ENCODE measurements at places on chromosomes 6 and 20.

GRCh38 chr6:109236115-109237076 is 141.1 kb downstream of the CEP57L1 start:
- no peak for DNase-seq

DNA sequence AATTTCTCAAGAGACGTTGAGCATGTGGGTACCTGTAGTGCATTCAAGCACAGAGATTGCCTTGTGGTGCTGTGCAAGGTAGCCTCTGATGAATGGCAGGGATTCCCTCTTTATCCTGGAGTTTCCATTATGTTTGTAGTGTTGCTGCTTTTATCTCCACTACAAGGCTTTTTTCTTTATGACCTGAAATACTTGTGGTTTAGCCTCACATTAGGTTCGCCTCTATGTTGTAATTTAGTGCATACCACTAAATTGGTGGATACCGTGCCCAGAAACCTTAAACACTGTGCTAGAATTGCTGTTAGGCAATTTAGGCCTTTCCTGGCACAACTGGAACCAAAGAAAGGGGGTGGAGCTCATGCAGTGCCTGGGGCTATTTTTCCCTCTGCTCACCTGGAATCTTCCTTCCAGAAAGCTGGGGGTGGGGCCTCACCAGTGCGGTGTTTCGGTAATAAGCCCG is 76.8 kb downstream of the NCOA7 start:
- DNase-seq: peak; percentile 80

DNA sequence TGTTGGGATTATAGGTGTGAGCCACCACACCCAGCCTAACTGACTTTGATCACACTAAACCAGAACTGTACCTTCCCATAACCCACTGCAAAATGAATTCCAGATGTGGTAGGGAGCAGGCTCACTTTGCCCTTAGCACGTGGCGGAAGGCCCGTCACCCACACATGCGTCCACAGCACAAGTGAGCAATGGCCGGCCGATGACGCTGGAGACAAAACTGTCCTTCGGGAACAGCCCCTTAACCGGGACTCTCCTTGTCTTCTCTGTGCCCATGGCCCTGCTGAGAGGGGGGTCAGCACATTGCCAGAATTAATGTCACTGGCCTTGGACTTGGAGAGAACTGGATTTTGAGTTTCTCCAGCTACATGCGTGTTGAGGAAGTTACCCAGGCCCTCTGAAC is 107.2 kb downstream of the TOX2 start:
- DNase-seq: no peak

- peak; percentile 25 for DNase-seq
Observed at GRCh38 chr20:24917797-24918578, 31.1 kb upstream of the CST7 start.

- peak; percentile 38 for DNase-seq
Observed at GRCh38 chr6:105087571-105088211, 92.1 kb downstream of the POPDC3 start.

DNA sequence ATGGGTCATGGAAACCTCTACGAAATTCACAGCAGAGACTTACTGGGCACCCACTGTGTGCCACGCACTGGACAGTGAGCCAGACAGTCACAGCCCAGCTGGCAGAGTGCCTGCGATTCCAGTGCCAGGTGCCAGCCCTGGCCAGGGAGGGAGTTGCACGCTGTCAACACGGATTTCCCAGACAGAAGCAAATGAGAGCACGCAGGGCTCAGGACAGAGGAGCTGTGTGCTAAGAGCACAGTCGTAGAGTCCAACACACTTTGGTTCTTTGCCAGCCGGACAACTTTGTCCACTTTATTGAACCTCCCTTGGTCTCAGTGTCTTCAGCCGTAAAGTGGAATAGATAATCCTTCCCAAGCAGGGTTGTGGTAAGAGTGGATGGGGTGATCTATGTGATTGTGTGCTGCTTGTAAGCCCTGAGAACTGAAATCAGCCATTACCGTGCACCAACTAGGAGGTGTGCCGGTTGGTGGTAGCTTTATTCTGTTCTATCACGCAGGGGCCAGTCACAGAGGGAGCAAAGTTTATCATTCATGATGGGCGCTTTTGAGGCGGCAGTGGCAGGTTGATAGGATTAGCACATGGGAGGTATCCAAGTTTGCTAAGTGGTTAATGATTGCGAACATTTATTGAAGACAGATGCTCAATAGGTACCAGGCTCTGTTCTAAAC is 40.6 kb downstream of the SIRPA start:
- DNase-seq: no peak

DNA sequence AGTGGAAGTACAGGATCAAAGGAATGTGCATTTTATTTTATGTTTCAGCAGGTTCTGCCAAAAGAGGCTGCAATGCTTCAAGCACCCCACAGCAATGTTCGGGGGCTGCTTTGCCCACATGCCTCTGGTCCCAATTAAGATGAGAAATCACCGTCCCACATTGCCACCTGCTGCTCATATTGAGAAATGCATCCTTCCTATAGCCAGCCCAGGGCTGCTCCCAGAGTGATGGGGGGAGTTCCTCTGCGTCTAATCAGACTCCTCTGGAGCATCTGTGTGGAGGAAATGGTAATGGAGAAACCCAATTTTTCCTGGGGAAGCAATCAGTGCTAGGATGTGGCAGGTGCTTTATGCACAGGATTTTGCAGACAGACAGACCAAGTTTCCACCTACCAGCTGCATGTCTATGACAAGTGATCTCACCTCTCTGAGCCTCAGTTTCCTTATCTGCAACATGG is 33.7 kb downstream of the PTGIS start:
- DNase-seq: peak; percentile 41

GRCh38 chr6:137836788-137837187 is 30.3 kb upstream of the TNFAIP3 start:
- no peak for DNase-seq

- DNase-seq: no peak
Observed at GRCh38 chr6:53647462-53648094, 18.0 kb downstream of the KLHL31 start.
